ENCODE measurements at places on chromosomes 11 and 22.

- no peak for DNase-seq
Observed at GRCh38 chr11:97537407-97538150, 1147.8 kb downstream of the JRKL start.

DNA sequence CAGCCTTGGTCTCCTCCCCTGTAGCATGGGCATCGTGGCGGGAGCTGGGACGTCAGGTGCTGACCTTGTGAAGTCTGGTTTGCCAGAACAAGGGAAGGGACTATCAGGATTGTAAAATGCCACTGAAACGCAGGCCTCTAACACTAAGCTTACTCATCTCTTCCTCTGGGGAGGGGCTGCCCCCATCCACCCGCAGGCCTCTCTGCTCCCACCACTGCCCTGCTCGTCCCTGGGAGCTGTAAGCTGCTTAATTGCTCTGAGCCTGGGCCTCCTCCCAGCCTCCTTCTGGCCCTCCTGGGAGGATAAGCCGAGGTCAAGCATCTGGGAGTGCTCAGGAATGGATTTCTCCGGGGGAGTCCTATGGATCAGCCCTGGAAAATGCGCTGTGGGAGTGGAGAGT is 8.4 kb downstream of the SHISAL1 start:
- DNase-seq, result no peak

GRCh38 chr11:13140028-13140870 is 131.1 kb downstream of the RASSF10 start:
- DNase-seq, result no peak

DNA sequence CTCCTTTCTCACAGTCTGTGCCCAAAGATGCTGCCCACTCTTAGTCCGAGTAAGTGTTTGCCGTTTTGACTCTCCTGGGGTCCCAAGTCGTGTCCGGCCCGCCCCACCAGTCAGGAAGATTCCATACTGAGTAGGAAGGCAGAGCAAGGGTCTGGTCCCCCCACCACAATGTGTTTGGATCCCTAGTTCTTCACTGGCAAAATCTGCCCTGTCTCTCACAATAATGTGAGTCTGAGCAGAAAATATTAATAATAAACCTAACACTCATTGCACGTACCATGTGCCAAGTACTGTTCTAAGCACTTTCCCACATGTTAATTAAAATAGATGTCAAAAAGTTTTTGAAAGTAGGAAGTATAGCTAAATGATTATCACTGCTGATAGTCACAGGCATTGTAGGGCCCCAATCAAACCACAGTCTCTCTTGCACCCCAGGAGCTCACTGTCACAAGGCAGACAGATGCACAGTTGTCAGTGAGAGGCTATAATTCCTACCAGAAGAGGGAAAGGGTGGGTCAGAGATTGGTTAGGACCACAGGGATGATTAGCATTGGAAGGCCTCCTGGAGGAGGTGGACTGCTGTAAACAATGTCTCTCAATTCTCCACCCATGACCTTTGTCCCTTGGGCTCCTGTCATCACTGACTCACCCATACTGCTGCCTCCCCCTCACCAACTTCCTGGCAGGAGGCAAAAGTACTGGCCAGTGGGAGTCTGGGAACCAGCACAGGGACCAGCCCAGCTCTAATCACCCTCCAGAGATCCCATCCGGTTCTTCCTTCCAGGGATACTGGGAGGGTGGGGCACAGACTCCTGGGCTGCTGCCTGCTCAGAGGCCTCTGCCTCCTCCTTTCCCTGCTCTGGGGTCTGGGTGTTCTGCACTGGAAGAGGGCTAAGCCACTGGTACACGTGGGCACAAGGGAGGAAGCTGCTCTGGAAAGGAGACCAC is 1.0 kb upstream of the POLD4 start:
- no peak for DNase-seq

GRCh38 chr11:3156282-3156660 is 8.8 kb downstream of the OSBPL5 start:
- no peak for DNase-seq

DNA sequence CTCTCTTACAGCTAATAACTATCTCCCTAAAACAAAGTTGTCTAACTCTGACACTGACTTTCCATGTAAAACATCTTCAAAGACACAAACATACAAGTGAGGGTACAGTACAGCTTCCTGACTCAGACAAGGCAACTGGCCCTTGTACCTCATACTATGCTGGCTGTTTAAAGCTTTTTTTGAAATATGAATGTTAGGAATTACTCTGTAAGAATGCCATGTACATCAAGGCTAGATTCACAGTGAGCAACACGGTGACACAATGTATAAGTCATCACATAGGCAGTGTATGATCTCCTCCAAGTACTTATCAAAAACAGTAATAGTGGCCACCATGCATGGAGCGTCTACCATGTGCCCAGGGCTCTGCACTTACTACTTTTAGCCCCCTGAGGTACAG is 28.6 kb downstream of the ALG8 start:
- no peak for DNase-seq

All from DMS 273 treated with DMSO at 0.1 percent for 48 hours (cell line).